NCI-H2081 (cell line): ENCODE measurements at places on chromosomes 1 and 21.

GRCh38 chr21:18771845-18772380 is 368.3 kb upstream of the TMPRSS15 start:
- no peak for DNase-seq

DNA sequence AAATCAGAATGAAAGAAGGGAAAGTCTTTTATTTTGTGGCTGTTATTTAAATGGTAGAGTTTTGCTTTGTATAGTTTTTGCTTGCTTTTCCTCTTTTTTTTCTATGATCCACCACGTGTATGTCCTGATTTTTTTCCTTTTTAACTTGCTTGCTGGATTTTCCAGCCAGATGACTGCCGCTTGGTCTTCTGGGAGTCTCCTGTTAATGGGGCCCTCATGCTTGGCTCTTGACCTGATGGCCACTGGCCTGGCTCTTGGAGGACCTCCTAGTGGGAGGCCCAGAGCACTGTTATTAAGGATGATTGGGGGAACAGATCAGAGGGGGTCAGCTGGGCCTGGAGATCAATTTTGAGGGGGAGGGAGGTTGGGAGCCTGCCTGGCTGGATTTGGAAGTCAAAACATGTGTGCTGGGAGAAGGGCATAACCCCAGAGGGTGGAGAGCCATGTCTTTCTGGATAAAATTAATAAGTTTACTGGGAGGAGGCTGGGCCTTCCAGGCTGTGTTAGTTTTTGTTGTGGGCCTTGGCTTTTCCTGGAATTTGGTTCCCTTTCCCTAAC is 1.2 kb downstream of the FGGY start:
- DNase-seq: no peak

DNA sequence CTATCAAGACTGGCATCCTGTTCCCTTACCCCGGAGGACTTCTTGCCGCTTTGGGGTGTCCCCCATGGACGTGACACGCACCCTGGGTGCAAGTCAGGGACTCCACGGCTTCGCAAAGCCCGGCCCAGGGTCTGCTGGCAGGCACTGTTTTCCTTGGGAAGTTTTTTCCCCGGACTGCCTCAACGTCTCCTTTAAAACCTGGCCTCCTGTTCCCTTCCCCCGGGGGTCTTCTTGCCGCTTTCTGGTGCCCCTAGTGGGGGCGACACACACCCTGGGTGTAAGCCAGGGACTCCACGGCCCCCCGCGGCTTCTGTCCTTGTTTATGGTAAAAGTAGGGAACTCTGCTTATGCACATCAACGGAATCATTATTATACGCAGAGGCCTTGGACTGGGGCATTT is 136.6 kb downstream of the LIPI start:
- DNase-seq: no peak

- no peak for DNase-seq
These were observed 4.4 kb downstream of the KCNN3 start for GRCh38 chr1:154865442-154866256.

- DNase-seq: no peak
These were observed 123.7 kb upstream of the HMGB4 start for GRCh38 chr1:33740040-33740744.

DNA sequence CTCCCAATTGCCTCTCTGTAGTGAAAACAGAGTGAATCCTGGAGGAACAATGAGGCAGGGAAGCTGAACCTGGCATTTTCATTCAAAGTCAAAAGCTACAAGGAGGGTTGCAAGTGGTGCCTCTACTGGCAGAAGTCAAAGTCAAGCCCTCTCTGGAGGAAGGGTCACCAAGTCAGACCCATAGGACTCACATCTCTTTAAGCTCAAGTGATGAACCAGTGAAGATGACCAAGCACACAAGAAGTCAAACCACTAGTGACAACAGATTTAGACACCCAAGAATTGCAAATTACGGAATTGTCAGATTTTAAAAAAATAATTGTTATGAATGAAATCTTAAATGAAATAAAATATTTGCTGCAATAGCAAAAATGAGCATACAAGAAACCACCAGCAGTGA is 81.1 kb upstream of the ATP1B1 start:
- DNase-seq: no peak

GRCh38 chr1:210944252-210944651 is 189.7 kb downstream of the KCNH1 start:
- DNase-seq: no peak

- DNase-seq: no peak
These were observed 70.0 kb upstream of the TMEM51 start for GRCh38 chr1:15083578-15083977.

- DNase-seq: no peak
These were observed 6.5 kb downstream of the SOAT1 start for GRCh38 chr1:179300112-179300511.

- no peak for DNase-seq
These were observed 9.0 kb upstream of the KCTD3 start for GRCh38 chr1:215557992-215558626.

- DNase-seq: no peak
These were observed 369.4 kb downstream of the KCNH1 start for GRCh38 chr1:210764536-210764935.
